ENCODE measurements at places on chromosomes 3 and 15. TPM values are rescaled to one million over a fixed set of nuclear protein-coding genes. Genes with fewer than 3 reads are reported as not detected.

Gene ZBTB20
- total RNA-seq, result 9.7 TPM

Gene TATDN2
- total RNA-seq, result 10.5 TPM

Gene NME9
- total RNA-seq, result not detected

Gene TICRR
- 2.5 TPM for total RNA-seq

Gene HDC
- total RNA-seq, result not detected

Gene ZNF280D
- 13.0 TPM for total RNA-seq

Gene MKRN3
- total RNA-seq, result 0.16 TPM

Gene P2RY1
- 3.6 TPM for total RNA-seq

Gene GALNT15
- 13.4 TPM for total RNA-seq

Gene ZNF621
- total RNA-seq, result 11.0 TPM

Gene ARPC4
- total RNA-seq, result 227 TPM
